Activated CD8-positive, alpha-beta T cell treated with anti-CD3 and anti-CD28 coated beads for 36 hours (primary cell): ENCODE measurements at places on chromosomes 6 and 20. TPM values are rescaled to one million over a fixed set of nuclear protein-coding genes. Genes with fewer than 3 reads are reported as not detected.

- DNase-seq, result no peak
These were observed 451.2 kb upstream of the JAG1 start for GRCh38 chr20:11124849-11125505.

- no peak for DNase-seq
These were observed 325.0 kb downstream of the CDH4 start for GRCh38 chr20:61577065-61577464.

DNA sequence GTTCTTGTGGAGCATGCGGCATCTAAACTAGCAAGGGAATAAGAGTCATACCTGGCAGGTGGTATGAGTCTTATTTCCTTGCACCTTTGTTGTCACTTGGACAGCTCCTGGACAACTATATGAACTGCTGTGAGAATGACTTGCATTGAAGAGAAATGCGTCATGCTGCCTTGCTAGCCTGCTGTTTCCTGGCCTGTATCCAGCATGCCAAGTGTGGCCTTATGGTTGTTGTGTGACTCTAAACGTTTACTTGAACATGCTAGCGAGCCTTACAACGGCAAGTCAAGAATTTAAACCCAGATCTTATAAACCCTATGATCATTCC, 90.4 kb downstream of the CEP162 start:
- no peak for DNase-seq

- DNase-seq, result peak; percentile 74
These were observed 2.4 kb downstream of the MTCL3 start for GRCh38 chr6:127516662-127517273.

GRCh38 chr6:110180228-110181008, at the start of gene CDC40:
Gene CDC40, plus strand, starts transcription at chr6:110180427. Its CDS starts 18 bp downstream, at chr6:110180445.
- DNase-seq, result peak; percentile 65

- DNase-seq, result no peak
These were observed 40.2 kb upstream of the FAM50B start for GRCh38 chr6:3808759-3809514.

DNA sequence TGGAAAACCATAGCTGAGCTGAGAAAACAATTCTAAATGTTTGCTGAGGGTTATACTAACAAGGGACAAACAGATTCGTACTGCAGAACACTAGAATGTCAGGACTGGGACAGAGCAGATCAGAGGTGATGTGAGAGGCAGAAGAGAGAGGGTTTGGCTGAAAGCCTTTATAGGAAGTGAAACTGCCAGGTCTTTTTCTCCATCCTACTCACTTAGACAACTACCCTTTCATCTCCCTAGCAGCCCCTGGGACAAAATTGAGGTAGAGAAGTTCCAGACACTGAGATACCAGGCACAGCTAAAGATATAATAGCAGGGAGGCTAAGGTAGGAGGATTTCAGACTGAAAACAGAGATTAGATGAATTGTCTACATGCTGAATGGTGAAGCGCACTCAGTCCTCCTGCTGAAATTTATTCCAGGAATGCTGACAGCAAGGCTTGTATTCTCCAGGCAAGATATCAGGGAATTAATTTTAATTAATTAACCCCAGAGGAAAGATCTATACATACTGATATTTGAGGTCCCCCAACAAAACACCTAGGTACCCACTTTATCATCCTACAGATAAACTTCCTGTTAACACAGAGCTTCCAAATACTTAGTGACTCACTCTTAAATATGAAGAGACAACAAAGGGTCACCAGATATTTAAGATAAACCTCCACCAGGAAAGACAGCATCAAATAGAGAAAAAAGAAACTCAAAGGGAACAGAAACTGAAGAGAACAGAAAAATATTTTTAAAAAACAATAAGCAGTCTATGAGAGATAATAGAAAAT, 12.6 kb upstream of the EIF2S2 start:
- DNase-seq, result no peak

DNA sequence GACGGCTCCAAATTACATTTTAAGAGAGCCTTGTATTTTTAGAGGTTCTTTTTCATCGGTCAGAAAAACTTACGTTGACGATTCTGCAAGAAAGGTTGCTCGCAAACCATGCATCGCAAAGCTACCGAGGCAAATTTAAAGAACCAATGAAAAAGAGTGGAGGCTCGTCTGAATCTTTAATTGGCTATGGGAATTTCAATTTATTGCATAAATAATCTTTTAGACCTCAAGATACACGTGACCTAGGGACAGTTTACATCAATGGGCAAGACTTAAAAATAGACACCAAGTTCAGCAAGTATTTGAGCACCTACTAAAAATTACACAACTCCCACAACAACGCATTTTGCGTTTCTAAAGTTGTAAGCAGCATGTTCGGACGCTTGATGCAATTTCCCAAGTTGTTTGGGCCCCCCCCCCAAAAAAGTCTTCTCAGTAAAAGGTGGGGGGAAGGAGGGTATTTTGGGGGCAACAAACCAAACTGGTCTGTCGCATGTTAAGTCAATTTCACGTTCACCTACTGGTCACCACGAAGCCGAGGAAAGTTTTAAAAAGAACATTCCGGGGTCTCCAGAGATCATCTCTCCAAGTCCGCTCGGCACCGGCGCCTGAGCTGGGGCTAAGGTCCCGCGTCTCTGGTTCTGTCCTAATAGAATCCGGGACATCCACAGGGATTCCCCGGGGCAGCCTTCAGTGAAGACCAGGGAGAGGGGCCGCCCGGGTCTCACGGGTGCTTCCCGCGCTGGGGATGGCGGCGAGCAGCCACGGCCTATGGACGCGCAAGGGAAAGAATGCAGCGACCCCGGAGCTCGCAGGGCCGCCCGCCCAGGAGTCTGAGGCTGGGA, 851 bp downstream of the SNX5 start:
- no peak for DNase-seq

GRCh38 chr6:50661636-50662035, 51.7 kb upstream of the TFAP2D start:
- DNase-seq, result no peak

- DNase-seq, result no peak
These were observed 1.5 kb downstream of the TREM2 start for GRCh38 chr6:41161380-41161779.

GRCh38 chr6:7721649-7722048, 4.2 kb upstream of the BMP6 start:
- no peak for DNase-seq

- peak; percentile 68 for DNase-seq
These were observed 34.9 kb downstream of the ANGPT4 start for GRCh38 chr20:881051-881782.

DNA sequence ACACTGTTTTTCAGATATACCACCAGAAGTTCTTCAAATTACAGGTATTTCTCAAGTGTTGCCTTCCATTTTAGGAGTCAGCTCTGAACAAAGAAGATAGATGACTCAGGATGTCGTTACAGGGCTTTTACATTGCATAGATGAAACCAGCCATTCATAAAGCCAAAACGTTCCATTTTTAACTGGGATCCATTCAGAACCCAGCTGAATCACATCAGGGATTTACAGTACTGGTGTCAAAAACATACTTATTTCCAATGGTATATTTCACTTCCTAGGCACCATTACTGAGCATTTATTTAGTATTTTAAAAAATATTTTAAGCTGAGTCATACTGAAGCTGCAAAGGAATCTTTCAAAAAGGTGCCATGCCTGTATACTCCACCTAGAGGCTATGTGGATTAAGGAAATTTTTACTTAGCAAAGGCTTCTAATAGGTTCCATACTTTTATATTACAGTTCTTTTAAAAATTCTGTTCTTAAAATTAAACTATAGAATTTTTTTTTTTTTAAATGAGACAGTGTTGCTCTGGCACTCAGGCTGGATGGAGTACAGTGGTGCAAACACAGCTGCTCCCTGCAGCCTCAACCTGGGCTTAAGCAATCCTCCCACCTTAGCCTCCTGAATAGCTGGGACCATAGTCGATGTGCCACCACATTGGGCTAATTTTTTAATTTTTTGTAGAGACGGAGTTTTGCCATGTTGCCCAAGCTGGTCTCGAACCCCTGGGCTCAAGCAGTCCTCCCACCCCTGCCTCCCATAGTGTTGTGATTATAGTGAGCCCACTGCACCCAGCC, 2.6 kb downstream of the ASF1A start:
- DNase-seq, result no peak

GRCh38 chr20:61554617-61555016, 302.6 kb downstream of the CDH4 start:
- no peak for DNase-seq

DNA sequence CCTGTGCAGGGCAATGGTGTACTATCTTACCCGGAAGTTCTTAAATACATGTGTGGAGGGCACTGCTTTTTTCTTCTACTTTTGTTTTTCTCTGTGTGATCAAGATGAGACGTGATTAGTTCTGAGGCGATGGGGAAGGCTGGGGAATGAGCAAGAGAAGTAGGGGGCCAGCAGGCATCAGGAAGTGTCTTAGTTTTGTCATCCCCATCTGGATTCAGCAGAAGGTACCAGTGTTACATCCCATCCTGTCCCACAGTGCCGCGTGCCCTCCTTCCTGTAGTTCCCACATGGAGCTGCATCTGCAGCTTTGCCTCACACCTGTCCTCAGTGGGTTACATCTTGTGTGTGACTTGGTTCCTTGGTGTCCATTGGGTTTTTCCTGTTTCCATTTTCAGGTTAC, 86.9 kb downstream of the FNDC1 start:
- no peak for DNase-seq

MAK gene
- total RNA-seq, result 0.32 TPM

DTNBP1 gene
- total RNA-seq, result 14.6 TPM

KLHDC3 gene
- total RNA-seq, result 64.0 TPM

FAM83B gene
- total RNA-seq, result not detected

PLN gene
- total RNA-seq, result not detected

RALY gene
- total RNA-seq, result 151 TPM

SSTR4 gene
- not detected for total RNA-seq

SNAP25 gene
- not detected for total RNA-seq

NFATC2 gene
- total RNA-seq, result 38.3 TPM

VSTM2L gene
- not detected for total RNA-seq
